Activated CD8-positive, alpha-beta memory T cell treated with anti-CD3 and anti-CD28 coated beads, Interleukin-2, amount 10 ng/mL, durations not matched to agents 7 days and 5 days (primary cell): ENCODE measurements at places on chromosomes 1 and 21. TPM values are rescaled to one million over a fixed set of nuclear protein-coding genes. Genes with fewer than 3 reads are reported as not detected.

GRCh38 chr1:203600782-203601513 lies 25.7 kb upstream of the ATP2B4 start:
- DNase-seq = no peak

DNA sequence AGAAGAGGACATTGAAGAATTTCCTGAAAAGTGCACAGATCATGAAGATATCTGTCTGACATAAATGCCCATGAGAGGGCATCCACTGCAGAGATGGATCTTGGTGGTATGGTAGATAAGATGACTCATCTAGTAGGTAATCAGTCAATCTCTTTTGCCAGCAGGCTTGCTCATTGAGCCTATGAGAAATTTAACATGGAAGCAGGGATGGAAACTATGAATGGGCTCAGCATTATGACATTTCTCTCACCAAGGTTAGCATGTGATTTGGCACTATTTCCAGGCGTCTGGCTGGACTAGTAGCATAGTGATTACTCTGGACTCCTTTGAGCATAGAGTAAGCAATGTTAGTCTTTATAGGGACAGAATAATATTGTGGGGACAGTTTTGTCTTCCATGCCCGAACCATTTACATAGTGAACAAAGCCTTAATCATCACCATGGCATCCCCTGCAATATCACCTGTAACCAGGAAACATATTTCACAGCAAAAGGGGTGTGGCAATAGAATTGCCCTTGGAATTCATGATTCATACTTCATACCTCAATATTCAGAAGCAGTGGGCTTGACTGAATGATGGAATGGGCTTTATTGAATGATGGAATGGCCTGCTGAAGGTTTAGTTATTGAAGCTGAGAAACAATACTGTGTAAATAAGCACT lies 7.3 kb downstream of the OR2C3 start:
- DNase-seq = no peak

DNA sequence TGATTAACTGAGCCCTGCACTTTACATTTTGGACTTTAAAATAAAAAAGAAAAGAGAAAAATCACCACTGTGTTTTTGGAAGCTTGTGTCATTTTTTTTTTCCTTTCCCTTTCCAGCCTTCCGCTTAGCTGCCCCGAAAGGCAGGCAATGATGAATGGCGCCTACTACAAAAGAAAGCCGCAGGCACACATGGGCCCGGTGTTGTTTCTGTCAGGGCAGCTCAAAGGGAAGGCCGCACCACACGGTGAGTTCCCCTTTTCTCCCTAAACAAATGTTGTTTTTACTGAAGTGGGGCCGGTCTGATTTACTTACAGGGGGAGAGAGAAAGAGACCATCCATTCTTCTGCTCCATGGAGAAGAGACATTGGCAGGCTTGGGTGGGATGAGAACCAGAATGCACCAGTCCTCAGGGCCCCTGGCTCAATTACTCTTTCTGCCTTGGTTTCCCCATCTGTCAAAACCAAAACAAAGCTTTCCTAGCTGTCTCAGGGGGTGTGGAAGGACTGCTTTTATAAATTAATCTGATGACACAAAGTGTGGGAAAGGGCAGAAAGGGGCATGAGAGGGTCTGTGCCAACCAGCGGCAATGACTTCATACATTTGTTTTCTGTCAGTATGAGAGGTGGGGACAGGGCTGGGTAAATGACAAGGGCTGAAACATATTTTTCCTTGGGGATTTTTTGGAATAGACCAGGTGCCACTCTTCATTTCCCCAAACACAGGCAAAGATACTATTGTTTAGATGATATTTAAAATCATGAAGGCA lies 91.4 kb upstream of the PLXNA2 start:
- DNase-seq = no peak

DNA sequence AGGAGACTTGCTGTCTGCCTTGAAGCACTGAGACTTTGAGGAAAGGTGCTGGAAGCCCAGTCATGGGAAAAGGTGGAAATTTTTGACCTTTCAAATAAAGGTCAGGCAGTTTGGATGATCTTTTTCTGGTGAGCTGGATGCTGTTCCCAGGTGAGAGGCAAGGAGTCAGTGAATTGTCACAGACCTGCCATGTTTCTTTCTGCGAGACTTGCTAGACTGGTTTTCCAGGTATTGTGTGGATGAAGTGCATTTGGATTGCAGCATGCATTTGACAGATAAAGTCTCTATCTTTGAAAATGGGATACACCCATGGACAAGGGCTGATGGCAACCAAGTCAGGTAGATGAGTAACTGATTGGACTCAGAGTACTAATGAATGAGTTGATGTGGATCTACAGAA lies 65.7 kb upstream of the NHLH2 start:
- DNase-seq = no peak

The SPRR2A gene
- total RNA-seq = not detected

- no peak for DNase-seq
Observed at GRCh38 chr1:203549309-203549708, 55.4 kb downstream of the OPTC start.

DNA sequence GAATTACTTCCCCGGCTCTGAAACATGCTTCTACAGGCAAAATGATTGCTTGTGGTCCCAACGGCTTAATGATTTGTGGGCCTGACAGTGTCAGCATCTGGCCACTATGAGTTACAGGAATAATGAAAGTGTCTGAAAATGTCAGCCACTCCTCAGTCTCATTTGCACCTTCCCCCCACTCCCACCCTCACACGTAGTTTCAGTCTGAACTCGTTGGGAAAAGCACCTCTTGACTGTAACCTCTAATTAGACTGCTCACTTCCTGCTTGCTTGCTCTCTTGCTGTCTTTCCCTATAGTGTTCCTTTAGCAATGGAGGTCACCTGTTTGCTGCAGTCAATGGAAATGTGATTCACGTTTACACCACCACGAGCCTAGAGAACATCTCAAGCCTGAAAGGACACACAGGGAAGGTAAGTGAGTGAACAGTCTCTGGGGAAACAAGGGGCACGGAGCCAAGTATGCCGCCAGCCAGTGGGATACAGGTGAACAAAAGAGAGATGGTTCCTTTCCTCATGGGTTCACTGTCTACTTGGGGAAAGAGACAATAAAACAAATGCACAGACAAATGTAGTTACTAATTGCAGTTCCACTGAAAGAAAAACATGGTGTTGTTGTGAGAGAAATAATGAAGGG lies 27.1 kb downstream of the CFAP57 start:
- no peak for DNase-seq

The BTBD8 gene
- total RNA-seq = 2.4 TPM

GRCh38 chr1:3768811-3769390 lies 3.6 kb upstream of the SMIM1 start:
- DNase-seq = no peak

DNA sequence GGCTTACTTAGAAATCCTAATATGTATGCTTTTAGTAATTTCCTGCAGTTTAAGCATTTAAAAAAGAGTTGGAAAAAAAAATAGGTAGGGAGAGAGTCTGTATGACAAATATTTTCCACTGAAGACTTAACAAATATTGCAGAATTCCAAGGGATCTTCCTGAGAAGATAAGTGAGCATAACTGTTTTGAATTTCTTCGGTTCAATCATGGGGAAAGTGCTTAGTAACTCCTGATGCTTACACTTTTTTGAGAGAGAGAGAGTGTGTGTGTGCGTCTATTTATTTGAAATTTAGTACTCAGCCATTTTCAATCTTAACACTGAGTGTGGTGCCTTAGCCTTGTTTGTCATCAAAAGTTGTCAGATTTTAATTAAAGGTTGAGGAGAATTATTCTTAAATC lies 18.5 kb downstream of the SON start:
- no peak for DNase-seq

The TSTD1 gene
- 62.8 TPM for total RNA-seq

The PGLYRP4 gene
- not detected for total RNA-seq

- DNase-seq = no peak
Observed at GRCh38 chr21:35203093-35203977, 154.2 kb upstream of the RUNX1 start.

DNA sequence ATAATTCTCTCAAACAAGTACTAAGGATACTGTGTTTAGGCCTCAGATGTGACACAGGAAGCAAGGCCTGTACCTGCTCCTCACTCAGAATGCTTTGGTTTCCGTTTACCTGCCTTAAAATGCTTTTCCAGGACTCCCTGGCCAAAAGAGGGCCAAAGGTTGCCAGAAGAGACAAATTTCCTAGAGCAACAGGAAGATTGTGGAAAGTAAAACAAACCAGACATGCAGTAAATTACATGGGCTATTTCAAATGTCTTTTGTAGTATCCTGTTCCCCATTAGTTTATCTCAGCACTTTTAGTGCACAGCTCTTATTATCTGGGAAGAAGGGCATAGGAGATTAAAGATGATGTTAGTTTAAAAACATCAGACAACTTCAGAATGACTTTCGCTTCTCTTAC lies 280.0 kb downstream of the NFIA start:
- no peak for DNase-seq

DNA sequence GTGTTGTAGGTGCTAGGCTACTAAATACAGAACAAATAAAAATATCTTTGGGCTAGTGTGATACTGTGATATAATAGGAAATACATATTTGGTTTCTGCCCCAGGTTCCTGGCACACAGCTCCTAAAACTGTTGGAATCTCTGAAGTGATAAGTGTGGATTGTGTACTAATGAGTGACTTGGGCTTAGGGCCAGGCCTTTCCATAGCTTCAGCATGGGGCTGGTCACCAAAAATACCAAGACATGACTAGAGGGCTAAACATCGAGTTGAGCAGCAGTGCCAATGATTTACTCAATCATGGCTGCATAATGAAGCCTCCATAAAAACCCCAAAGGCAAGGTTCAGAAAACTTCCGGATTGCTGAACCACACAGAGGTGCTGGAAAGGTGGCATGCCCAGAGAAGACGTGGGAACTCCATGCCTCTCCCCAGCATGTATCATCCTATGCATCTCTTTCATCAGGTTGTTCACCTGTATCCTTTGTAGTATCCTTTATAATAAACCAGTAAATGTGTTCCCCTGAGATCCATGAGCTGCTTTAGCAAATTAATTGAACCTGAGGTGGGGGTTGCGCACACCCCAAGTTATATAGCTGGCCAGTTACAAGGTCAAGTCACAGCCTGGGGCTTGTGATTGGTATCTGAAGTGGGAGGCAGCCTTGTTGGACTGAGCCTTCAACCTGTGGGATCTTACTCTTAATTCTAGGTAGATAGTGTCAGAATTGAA lies 51.6 kb downstream of the ZMYM4 start:
- DNase-seq = no peak

GRCh38 chr1:27074175-27074780 lies 61.6 kb upstream of the TENT5B start:
- no peak for DNase-seq

The LRRC53 gene
- not detected for total RNA-seq

DNA sequence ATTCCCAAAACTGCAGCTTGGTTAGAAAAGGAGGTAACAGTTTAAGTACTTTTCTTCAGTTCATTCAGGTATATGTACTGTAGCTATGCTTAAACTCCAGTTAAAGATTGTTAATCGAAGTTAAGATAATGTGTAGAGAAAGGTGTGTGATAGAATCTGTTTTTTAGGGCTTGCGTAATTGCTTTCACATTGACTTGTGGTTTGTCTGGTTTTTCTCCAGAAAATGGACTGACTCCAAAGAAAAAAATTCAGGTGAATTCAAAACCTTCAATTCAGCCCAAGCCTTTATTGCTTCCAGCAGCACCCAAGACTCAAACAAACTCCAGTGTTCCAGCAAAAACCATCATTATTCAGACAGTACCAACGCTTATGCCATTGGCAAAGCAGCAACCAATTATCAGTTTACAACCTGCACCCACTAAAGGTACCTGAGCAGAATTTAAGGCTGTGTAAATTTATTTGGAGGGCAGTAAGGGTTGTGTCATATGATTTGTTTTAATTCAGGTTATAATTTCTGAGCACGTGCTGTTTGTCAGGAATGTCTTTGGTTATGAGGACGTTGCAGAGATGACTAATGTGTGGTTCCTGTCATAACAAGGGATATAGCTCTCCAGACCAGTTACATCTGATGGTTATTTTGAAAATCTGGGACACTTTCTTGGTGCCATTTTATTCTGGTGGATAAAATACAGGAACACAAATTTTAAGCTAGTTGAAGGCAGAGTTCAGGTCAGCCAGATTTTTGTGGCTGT lies 26.0 kb downstream of the ATF6 start:
- no peak for DNase-seq

- DNase-seq = no peak
Observed at GRCh38 chr1:2968471-2968881, 52.8 kb upstream of the ACTRT2 start.

The BSND gene
- 0.07 TPM for total RNA-seq

DNA sequence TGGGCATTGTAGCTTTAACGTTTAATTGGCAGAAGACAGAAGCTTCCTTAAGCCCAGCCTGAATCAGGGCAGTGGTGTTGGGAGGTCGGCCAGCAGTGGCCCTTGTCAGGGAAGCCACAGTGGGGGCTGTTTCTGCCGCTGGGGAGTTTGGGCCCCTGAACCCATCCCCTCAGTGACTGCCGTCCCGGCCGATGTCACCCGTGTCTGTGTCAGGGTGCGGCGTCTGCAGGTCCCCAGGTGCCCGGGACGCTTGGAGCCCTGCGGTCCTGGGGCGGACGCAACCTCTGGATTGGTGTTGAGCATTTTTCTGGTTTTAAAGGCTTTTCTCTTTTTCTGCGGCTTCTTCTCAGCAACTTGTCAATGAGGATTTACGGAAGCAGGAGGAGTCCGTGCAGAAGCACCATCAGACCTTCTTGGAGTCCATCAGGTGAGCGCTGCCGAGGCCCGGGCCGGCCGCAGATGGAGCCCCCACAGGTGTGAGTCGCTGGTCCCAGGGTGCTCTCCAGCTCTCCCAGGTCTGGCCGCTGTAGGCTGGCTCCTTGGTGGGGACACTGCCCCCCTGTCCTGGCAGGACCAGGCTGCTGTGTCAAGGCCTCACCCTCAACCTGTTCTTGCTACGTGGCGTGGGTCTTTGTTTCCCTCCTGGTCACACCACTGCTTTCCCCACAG lies 2.3 kb downstream of the ATAD3C start:
- no peak for DNase-seq

DNA sequence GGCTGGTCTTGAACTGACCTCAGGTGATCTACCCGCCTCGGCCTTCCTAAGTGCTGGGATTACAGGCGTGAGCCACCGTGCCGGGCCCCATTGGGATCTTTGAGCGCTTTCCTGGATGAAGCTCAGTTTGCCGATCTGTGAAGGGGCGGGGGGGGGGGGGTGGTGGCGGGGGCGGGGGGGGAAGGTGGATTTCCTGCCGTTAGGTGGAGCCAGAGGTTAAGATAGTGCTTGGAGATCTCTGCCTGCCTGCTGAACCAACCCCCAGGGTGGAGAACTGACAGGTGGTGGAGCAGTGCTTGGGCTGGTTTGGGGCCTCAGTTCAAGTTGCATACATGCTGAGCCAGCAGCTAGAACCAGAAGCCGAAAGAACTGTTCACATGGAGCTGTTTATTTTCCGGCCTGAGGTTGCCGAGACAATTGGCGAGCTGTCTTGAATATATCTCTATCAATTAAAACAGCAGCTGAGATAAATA lies 1.7 kb downstream of the TMCC2 start:
- peak; percentile 78 for DNase-seq

The XKR8 gene
- total RNA-seq = 5.2 TPM
